ENCODE measurements at places on chromosomes 4 and X.

DNA sequence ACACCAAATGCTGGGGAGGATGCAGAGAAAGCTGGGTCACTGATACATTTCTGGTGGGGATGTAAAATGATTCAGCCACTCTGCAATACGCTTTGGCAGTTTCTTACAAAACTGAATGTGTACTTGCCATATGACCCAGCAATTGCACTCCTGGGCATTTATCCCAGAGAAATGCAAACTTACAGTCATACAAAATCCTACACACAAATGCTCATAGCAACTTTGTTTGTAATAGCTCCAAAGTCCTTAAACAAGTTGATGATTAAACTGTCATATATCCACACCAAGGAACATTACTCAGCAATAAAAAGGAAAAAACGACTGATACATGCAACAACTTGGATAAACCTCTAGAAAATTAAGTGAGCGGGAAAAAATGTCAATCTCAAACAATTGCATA is 12.3 kb downstream of the MID1 start:
- no peak for DNase-seq

- no peak for DNase-seq
Measured at GRCh38 chr4:72966652-72967051, 102.9 kb downstream of the COX18 start.

- no peak for DNase-seq
Measured at GRCh38 chrX:41128955-41129354, 43.7 kb downstream of the USP9X start.

- no peak for DNase-seq
Measured at GRCh38 chr4:128757712-128758111, 51.8 kb upstream of the JADE1 start.

DNA sequence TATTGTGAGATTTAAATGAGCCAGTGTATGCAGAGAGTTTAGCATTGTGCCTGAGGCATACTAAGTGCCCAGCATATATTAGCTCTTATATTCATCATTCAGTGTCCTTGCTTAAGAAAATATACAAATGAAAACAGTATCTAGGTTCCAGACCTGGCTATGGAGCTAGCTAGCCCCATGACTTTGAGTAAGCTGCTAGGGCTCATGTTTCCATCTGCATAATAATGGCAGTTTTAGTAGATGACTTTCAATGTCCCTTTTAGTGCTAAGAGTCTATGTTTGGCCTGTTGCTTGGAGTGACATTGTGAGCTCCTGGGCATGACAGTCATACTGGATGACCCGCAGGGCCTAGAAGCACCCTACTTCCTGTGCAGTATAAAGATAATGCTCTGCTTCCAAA is 435.3 kb downstream of the ZIC3 start:
- DNase-seq: no peak

GRCh38 chrX:46204721-46205422 is 340.3 kb downstream of the ZNF674 start:
- DNase-seq: no peak

DNA sequence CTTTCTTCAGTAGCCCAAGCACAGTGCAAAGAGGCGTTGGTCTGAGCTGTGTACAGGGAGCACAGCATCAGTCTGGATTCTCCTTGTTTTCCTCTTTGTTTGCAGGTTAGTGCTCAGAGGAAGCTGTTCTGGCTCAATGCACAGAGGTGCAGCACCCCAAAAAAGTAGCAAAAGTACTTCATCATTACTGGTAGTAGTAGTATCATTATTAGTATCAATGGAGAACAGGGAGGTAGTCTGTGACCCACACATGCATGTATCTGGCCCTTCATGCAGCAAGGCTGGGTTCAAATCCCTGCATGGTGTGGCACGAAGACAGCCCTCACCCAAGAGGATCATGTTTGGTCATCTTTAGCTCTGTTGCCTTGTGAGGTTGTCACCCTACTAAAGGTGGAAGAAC is 68.7 kb downstream of the CXXC4 start:
- no peak for DNase-seq

Measured in HS-5 (cell line).